Activated CD4-positive, alpha-beta T cell treated with anti-CD3 and anti-CD28 coated beads, Interleukin-2, amount 50 U/mL, for 48 hours (primary cell): ENCODE measurements at places on chromosomes 1 and 21.

DNA sequence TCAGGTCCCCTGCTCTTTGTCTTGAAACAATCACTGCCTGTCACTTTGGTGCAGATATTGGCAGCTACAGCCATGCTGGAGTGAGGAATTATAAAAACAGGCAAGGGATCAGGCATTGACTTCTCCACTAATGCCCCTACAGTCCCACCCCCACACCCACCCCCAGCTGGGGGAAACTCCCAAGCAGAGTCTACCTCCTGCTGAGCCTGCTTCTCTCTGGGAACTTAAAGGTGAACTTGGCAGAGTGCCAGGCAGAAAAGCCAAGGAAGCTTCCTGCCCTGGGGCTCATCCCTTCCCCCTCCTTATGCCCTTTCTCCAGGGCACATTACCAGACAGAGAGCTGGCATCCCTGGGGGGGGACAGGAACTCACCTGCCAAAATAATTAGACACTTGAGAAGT lies 6.7 kb downstream of the NCMAP start:
- no peak for DNase-seq

DNA sequence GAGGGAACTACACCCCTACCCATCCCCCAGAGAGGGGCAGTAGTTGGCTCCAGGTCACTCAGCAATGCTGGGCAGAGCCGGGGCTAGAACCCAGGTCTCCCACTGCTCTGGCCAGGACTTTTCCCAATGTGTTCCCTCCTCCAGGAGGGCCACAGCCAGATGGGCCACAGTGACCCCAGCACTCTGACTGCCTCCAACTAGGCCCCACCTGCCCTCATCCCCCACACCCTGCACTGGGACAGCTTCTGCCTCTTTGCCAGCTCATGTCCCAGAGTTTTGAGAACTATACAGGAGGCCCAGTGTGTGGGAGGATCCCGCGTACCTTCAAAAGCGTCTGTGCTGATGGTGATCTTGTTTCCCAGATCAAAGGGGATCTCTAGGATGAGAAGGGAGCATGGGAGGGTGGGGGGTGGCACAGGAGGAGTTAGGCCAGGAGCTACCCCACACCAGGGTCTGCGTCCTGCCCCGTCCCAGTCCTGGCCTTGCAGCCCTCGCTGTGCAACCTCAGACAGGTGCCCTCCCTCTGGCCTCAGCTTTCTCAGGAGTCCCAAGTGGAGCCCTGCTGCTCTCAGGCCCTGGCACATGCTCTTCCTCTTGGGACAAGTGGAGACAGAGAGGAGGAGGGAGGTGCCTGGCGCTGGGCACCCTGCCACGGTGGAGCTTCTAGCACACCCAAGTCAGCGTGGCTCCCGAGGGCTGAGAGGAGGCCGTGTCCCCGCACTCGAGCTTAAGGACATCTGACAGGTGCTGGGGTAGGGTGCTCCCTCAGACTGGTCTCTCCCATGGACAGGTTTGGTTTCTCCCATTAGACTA lies 22.0 kb downstream of the MYOM3 start:
- no peak for DNase-seq

DNA sequence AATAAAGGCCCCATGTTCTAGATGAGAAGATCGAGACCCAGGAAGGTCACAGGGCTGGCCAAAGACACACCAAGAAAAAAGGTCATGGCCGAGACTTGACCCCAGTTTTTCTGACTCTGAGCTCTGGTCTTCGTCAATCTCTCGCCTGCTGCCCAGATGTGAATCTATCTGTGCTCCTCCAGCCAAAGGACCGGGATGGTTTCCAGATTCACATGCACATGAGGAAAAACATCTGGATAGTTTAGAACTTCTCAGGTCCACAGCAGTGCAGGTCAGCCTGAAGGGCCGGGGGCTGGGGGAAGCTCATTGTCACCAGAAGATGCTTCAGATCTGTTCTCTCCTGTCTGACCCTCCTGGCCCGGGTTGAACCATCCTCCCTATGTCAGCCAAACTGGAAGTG lies 49.0 kb downstream of the KCNN3 start:
- DNase-seq, result no peak

DNA sequence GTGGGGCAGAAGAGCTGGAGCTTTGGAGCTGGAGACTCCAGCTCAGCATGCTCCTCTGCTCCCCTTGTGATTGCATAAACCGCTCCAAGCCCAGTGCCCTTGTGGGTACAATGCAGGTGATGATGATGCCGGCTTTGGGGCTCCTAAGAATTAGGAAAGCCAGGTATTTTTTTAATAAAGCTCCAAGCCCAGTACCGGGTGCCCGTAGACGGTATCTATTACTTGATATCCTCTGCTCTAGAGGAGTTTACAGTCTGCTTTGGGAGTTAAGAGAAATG lies 27.2 kb downstream of the TENT5C start:
- DNase-seq, result no peak

- no peak for DNase-seq
Measured at GRCh38 chr1:29197993-29198392, 16.3 kb upstream of the SRSF4 start.

GRCh38 chr21:37753122-37753599 lies 163.1 kb downstream of the KCNJ6 start:
- no peak for DNase-seq

DNA sequence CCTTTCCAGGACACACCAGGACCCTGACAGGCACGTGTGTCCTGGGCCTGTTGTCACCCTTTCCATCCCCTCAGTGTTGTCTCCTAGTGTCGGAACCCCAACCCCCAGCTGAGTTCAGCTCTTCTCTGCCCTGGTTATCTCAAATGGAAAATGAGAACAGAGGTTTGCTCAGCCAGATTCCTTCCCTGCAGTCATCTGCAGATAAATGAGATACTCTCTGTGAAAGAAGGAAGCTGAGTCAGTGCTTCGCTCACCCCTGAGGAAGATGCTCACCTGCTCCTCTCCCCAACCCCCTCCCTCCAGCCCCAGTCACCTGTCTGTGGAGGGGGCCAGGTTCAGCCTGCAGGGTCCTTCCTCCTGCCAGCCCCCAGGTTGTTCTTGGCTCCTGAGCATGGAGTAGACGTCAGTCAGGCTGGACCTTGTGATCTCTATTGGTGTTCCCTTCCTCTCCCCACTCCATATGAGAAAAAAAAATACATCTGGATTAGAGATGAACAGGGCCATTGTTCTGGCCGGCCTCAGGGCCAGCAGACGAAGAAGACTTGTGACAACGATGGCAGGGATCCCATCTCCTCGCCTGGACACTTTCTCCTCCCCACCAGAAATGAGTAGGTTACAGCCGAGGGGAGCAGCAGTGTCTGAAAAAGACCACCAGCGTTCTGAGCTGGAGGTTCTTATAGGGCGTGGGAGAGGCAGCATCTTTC lies 20.9 kb downstream of the PHGDH start:
- no peak for DNase-seq

DNA sequence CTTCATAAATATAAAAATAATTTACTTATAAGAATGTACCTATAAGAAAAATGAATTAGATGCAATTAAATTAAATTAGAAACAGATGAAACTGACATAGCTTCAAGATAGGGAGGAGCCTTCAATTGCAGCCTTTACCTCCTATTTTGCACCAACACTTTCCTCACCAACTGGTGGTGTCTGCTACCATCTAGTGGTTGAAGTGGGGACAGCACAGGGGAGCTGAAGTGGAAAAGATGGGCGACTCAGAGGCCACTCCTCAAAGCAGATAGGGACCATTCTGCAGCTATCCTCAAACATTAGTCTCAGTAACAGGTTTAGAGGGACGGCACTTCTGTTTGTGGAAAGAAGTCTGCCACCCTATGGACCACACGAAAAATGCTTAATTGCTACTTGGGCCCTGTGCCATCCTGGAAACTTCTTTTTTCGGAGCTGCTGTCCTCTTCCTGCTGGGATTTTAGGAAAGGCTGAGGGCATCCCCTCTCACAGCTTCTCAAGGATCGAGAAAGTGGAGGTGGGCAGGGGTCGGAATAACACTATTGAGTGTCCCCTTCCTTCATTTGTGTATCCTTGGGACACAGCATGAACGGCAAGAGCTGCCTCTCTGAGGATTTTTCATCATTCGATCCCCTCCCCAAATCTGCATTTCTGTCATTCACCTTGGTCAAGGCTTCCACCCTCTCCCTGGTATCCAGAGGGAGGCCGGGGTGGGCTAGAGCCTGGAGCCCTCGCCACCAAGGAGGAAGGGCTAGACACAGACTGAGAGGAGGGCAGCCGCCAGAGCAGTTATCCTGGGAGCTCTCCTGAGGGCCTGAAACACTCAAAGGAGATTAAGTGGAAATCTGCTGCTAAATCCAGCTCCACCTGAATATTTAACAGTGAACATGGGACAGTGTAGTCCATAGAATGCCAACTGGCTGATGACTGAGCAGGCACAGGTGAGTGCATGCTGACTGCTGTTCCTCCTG lies 9.6 kb downstream of the PROK1 start:
- peak; percentile 86 for DNase-seq

- DNase-seq, result no peak
Measured at GRCh38 chr1:161987303-161987702, 36.4 kb downstream of the OLFML2B start.

DNA sequence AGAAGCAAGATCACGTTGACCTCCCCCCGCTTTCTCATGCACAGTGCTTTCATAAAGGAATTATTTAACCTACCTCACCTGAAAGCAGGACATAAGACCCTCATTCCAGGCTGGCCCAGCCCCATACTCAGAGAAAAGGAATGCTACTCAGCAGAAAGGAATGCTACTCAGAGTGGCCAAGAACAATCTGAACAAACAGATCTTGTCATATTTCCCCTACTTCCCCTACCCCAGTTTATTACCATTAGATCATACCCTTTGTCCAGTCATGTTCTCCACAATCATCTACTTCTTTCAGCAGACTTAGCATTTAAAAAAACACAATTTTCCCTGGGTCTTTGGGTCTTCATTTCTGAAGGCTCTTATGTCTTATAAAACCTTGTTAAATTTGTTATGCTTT lies 89.8 kb downstream of the SLC16A1 start:
- DNase-seq, result no peak
